T-helper 2 cell treated with Interferon-gamma antibody and Interleukin-4, amounts not matched to agents 5 μg/mL and 100 μg/mL, for 36 hours (primary cell): ENCODE measurements at places on chromosomes 12 and 14.

- DNase-seq = peak; percentile 68
Observed at GRCh38 chr14:97977651-97978261, 1180.6 kb downstream of the VRK1 start.

GRCh38 chr12:46774322-46774633 lies 51.5 kb downstream of the SLC38A4 start:
- no peak for DNase-seq

- DNase-seq = no peak
Observed at GRCh38 chr12:42683933-42684801, 94.6 kb upstream of the PRICKLE1 start.

DNA sequence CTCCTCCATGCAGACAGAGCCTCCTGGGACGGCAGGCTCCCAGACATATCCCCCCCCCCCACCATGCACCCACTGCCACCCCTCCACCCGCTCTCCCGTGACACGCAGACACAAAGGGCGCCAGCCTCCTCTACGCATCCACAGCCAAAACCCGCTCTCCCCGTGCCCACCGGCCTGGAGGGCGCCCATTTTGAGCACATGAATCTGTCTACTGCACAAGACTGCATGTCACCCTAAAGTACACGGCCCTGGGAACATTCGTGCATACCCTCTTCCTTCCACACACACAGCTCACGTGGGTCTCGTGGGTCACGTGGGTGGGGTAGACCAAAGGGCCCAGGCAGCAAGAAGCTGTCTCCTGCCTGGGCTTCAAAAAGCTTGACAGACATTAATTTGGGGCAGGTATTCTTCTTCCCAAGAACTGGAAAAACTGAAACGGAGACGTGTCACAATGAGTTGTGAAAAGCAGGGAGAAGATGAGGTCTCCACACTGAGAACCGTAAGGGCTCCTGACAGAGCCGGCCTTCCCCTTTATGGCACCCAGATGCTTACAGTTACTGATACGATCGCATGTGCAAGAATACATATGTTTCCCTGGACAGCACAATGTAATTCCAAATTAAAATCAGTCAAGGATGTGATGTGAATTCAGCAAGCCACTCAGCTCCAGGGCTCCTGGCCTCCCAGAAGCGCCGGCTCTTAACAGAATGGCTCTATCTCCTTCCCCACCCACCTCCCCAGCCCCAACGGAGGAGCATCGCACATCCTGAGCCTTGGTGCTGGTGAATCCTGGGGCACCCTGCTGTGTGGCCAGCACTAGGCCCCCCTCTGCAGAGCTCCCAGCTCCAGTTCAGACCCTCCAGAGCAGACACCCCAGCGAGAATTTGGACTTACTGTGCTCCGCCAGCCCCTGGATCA lies 1.9 kb downstream of the TGFB3 start:
- DNase-seq = no peak

- DNase-seq = no peak
Observed at GRCh38 chr14:94406910-94407309, 18.5 kb upstream of the SERPINA1 start.

GRCh38 chr14:88983755-88984154 lies 159.3 kb downstream of the TTC8 start:
- DNase-seq = no peak

- no peak for DNase-seq
Observed at GRCh38 chr14:97336816-97337215, 539.6 kb downstream of the VRK1 start.

GRCh38 chr14:54374117-54374884 lies 22.5 kb upstream of the CDKN3 start:
- no peak for DNase-seq

DNA sequence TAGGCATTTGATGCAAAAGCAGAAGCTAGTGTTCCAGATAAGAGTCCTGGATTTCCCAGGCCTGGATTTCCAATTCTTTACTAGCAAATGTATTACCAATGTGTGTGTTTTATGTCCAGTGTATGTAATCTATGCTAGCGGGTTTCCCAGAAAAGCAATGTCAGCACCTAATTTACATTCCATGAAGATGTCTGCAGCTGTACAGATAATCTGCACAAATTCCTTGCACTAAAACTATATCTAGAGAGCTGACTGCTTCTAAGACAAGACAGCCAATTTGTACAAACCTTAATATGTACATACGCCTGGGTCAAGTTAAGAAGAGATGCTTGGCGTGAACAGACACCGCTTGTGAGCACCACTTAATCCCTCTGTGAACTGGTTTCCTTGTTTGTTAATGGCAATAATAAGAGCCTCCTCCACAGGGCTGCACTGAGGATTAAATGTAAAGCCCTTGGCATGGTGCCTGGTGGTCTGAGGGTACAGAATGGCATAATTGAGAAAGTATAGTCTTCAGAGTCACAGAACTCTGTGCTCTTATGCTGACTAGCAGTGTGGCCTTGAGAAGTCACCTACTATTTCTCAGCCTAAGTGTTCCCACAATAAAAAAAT lies 185.6 kb downstream of the EPS8 start:
- no peak for DNase-seq

DNA sequence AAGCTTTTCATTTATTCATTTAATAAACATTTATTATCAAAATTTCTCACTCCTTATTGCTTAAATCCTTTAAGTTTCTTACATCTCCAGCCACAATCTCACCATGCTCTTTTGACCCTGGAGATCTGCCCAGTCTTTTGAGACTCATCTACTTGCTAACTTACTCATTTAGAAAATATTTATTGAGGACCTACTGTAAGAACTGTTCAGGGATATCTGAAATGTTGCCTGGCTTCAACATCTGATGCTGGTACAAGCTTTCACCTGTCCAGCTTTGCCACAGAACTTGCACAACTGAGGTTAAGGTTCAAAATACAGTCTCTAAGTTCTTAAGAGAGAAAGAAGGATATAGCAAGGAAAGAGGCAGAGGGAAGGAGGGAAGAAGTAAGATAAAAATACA lies 17.5 kb upstream of the GXYLT1 start:
- no peak for DNase-seq

DNA sequence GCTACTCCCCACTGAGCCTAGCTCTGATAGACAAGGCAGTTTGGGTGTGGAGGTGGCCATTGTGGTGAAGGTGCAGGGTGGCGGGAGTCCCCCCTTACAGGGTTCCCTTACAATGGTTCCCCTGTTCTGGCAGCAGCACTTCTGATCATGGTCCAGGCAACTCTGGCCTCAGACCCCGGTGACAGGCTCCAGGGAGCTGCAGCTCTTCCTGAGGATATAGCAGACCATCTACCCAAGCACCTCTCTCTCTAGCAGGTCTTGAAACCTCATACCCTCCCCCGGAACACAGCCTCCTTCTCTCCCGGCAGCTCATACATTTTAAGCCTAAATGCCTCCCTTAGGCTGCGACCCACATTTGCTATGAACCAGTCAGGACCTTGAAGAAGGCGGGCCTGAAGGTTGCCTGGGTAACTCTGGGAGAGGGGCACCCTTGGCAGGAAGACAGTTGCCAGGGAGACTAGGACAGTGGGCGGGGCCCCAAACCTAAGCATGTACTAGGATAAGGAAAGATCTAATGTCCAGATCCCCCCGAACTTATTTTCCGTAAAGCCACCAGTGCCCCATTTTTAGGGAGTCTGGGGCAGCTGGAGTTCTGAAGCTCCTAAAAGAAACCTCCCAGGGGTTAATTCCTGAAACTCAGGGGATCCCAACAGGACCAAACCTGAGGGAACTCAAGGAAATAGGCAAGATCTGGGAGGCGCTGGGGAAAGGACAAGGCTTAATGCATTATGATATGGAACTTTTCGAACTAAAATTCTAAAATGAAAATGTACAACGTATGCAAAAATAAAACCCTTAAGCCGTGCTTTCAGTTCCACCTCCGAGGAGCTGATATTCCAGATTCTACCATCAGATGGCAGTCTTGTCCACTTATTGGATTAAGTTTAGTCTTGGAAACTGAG lies 4.5 kb upstream of the GDF11 start:
- peak; percentile 77 for DNase-seq

DNA sequence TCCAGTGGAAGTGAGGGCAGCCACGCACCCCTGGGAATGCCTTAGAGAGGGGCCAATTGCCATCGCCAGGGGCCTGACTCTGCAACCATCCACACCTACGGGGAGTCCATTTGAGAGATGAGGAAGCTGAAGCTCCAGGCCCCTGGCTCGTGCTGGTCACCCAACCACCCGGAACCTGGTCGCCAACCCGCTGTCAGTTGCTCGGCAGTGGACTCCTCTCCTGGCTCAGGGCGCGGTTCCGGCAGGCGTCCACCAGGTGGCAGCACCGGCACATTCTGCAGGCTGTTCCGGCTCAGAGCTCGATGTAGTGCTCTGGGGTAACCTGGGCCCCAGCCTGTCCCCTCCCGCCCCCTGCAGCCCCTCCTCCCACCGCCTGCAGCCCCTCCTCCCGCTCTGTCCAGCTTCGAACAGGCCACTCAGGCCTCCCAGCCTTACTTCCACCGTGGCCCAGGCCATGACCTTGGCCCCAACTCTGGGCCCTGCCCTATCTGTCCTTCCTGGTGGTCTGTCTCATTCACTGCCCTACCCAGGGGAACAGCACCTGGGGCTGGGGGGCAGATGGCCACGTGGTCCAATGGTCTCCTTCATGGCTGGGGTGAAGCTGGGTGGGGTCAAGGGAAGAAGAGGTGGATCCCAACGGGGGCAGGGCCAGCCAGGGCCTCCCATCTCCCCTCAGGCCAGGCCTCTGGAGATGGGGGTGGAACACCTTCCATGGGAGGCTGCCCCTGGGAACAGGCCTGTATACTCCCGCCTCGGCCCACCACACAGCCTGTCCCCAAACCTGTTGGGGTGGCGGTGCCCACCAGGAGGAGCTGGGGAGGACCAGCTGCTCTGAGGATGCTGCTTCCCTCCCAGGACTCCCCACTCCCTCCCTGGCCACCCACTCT lies 15.7 kb downstream of the SIVA1 start:
- peak; percentile 84 for DNase-seq

GRCh38 chr12:27344760-27345159 lies 12.1 kb downstream of the BMAL2 start:
- DNase-seq = no peak

- no peak for DNase-seq
Observed at GRCh38 chr12:48001505-48002413, 2.5 kb downstream of the COL2A1 start.

- no peak for DNase-seq
Observed at GRCh38 chr12:27787559-27787958, 7.5 kb upstream of the MANSC4 start.

DNA sequence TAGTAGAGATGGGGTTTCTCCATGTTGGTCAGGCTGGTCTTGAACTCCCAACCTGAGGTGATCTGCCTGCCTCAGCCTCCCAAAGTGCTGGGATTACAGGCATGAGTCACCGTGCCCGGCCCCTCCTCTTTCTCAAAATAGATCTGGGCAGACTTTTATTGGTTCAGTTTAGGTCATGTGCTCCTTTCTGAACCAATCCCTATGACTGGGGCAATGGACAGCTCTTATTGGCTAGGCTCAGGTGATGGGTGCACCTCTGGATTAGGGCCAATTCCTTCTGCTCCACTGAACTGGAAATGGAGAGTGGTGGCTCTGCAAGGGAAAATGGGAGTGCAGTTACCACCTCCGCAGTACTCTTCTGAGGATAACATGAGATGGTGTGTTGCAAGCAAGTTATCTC lies 6.2 kb upstream of the ATP6V0A2 start:
- no peak for DNase-seq

DNA sequence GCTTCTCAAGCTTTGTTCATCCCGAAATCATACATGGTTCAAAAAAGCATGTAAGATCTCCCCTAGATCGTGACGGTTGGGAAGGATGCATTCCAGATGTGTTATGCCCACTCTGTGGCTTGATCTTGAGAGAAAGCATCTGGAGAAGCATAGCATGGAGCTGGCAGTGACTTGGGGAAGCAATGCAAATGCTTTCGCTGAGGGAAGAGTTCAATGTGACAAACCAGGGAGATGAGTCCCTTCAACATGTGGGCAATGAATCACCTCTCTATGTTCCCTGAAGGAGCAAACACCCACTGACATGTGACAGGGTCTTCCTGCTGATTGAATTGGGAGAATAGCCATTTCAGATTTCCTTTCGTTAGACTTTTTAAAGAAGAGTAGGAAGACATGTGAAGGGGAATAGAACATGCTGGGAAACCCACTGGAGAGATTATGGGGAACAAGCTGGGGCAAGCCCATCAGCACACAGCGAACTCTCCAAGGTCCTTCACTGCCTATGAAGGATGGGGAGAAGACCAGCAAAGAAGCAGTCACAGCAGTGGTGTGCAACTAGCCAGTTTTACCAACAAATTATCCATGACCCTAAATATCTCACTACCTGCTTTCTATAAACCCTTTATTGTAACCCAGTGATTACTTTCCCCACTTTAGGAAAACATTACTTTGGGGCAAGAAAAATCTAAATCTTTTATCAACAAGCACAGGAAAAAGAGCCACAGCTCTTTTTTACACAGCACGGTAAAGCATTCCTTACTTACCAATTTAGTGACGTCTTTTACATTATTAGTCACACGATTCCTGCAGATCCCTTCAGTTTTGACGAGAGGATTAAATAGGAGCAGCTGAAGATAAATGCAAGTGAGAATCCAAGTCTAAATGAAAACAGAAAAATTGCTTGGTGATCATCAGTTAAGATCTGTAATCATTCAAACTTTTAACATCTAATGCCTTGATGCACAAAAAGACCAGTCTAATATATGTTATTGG lies 35.0 kb downstream of the KITLG start:
- no peak for DNase-seq

DNA sequence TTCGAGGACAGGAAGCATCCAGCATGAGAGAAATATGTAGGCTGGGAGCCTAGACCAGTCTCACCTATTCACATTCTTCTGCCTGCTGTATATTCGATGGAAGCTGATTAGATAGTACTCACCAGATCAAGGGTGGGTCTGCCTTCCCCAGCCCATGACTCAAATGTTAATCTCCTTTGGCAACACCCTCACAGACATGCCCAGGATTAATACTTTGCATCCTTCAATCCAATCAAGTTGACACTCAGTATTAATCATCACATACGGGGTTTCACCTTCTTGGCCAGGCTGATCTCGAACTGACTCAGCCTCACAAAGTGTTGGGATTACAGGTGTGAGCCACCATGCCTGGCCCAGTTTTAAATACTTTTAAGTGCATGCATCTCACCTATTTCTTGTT lies 30.5 kb upstream of the SLC10A1 start:
- DNase-seq = no peak

DNA sequence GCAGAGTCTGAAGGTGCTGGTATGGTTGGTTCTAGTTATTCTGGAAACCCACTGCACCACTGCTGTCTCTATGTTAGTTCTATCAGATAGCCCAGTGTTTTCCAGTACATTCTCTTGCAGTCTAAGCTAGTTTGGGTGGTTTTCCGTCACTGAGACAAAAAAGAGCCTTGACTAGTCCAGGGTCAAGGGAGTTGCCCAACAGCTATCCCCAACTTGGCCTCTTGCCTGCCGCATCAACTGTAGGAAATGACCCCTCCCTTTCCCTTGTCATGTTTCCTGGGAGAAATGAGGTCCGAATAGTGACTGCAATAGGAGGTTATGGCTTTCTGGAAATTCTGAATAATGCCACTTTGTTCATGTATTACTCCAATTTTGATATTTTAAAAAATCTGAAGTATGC lies 160.4 kb downstream of the EFCAB11 start:
- no peak for DNase-seq
